ENCODE measurements at places on chromosomes 16 and 17. TPM values are rescaled to one million over a fixed set of nuclear protein-coding genes. Genes with fewer than 3 reads are reported as not detected.

- DNase-seq: no peak
Observed at GRCh38 chr17:49132317-49132698, 261 bp upstream of the B4GALNT2 start.

DNA sequence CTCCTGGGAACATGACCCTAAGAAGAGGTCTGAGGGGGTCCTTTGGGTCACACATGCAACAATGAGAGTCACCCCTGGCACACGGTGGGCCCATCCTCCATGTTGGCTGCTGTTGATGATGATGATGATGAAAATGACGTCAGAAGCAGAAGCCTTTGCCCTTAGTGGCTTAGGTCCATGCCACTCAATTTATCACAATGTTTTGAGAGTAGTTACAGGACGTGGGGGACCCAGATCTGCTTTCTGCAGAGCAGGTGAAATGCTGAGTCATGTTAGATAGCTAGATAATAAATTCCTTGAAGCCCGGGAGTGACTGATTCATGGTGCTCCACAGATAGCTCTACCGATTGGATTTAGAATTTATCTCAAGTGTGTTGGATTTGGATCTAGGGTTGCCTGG is 53.9 kb downstream of the VPS35L start:
- no peak for DNase-seq

DNA sequence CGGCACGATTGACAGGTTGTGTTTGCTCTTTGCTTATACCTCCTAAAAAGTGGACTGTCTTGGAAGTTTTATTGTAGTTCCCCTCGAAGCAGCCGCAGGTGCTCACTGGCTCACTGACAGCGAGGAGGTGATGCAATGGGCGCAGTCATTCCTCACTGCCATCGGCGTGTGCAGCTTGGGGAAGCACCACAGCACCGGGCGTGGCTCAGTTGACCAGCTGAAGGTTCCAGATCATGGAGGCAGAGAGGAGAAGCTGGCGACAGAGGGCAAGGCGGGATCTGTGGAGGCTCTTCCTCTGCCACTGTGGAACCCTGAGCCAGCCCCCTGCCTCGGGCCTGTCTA is 72.1 kb upstream of the TNRC6C start:
- no peak for DNase-seq

ZNF205 gene
- total RNA-seq: 14.2 TPM

IRX3 gene
- total RNA-seq: 0.86 TPM

KRT39 gene
- total RNA-seq: not detected

C16orf96 gene
- total RNA-seq: not detected
